ENCODE measurements at places on chromosomes 6 and 20.
A peak's percentile ranks its signal among the peaks of the same experiment; 100 is the strongest.

DNA sequence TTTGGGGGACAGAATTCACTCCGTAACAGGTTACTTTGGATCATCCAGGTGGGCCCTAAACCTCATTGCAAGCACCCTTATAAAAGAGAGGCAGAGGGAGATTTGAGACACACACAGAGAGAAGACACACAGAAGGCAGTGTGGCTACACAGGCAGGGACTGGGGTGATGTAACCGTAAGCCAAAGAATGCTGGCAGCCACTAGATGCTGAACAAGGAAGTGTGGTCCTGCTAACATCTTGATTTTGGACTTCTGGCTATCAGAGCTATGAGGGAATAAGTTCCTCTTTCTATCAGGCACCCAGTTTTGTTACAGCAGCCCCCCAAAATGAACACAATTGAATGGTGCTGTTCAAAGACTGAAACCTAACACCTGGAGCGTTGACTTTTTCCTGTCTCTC is 191.3 kb upstream of the MYLIP start:
- DNase-seq: no peak

DNA sequence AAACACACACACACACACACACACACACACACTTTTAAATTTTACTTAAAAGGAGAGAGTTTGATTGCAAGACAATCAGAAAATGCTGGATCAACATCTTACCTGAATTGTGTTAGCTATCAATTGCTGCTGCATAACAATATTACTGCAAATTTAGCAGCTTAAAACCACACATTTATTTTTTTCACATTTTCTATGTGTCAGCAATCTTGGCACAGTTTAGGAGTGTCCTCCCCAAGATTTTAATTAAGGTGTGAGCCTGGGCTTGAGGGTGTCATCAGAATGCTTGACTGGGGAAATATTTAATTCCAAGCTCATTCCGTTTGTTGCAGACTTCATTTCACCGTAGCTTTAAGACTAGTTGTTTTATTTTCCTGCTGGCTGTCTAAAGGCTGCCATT is 431.0 kb upstream of the GJE1 start:
- no peak for DNase-seq

DNA sequence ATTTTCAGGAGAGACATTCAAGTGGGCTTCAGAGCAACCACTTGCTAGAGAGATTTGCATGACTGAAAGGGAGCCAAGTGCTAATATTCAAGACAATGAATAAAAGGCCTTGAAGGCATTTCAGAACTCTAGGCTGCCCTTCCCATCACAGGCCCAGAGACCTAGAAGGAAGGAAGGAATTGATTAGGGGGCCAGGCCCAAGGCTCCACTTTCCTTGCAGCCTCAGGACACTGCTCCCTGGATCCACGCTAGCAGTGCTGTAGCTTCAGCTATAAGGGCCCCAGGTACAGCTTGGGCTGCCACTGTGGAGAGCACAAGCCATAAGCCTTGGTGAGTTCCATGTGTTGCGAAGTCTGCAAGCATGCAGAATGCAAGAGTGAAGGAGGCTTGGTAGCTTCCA is 731.9 kb upstream of the FLRT3 start:
- DNase-seq: no peak

- no peak for DNase-seq
These were observed 280.6 kb downstream of the SLC35F1 start for GRCh38 chr6:118187568-118188164.

GRCh38 chr20:44052166-44052565 is 134.8 kb downstream of the JPH2 start:
- DNase-seq: no peak

- no peak for DNase-seq
These were observed 7.9 kb downstream of the CCDC167 start for GRCh38 chr6:37491830-37492208.

- no peak for DNase-seq
These were observed 133.6 kb downstream of the TFAP2B start for GRCh38 chr6:50952092-50952907.

GRCh38 chr20:33229843-33230242 is 6.0 kb upstream of the BPIFA1 start:
- DNase-seq: no peak

DNA sequence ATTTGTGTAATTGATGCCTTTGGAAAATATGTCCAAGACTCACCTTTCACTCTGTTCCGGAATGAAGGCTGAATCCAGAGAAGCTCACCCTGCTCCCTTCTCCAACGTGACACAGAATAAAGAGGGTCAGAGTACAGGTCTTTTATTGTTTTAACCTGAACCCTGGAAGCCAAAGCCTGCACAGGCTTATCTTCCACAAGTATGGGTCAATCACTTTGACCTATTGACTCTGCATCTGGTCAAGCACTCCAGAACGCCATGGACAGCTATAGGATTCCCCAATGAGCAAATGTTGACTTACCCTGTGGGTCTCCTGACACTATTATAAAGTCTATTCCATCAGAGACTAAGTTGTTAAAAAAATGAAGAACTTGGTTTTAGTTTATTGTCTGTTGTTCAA is 158.4 kb upstream of the MYLIP start:
- DNase-seq: no peak

GRCh38 chr20:14450256-14450655 is 112.8 kb upstream of the FLRT3 start:
- no peak for DNase-seq

- no peak for DNase-seq
These were observed 59.4 kb downstream of the GFOD1 start for GRCh38 chr6:13427801-13428582.

DNA sequence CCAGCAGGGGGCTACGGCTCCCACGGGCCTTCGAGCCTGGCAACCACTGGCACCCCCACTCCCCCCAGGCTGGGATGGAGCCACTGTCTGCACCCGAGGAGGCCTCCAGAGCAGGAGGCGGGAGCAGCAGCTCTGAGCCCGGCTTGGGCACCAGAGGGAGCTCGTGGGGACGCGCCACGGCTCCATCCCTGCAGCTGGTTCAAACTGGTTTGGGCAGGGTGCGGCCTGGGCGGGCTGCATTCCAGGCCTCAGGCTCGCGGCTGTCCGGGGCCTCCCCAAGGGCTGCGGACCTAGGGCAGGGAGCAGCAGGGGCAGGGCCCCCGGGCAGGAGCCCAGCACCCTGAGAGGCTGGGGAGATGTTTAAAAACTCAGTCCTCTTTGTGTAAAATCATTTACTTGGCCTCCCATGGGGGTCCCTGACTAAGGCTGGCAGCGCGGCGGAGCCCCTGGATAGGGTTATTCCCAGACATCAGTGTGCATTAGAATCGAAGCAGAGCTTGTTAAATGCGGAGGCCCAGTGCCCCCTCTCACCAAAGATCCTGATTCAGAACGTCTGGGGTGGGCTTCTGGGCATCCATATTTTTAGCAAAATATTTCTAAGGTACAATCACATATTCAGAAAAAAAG is 4.1 kb upstream of the BCAS4 start:
- peak; percentile 71 for DNase-seq

- DNase-seq: no peak
These were observed 16.2 kb downstream of the FOXC1 start for GRCh38 chr6:1625794-1626435.

- DNase-seq: peak; percentile 85
These were observed at the start of gene RING1 for GRCh38 chr6:33208091-33208967. RING1 (plus strand) TSS chr6:33208500; CDS start chr6:33208823, 323 bp downstream.

- no peak for DNase-seq
These were observed 167.9 kb downstream of the HAO1 start for GRCh38 chr20:7772371-7772770.

- DNase-seq: peak; percentile 86
These were observed at the start of gene TMX4 for GRCh38 chr20:8019246-8019997. TMX4 (minus strand) TSS chr20:8019761; CDS start chr20:8019613, 148 bp downstream.
